ENCODE measurements at places on chromosomes 5 and 9. TPM values are rescaled to one million over a fixed set of nuclear protein-coding genes. Genes with fewer than 3 reads are reported as not detected.

OR1J2 gene
- not detected for total RNA-seq

ECSCR gene
- 377 TPM for total RNA-seq

FGF1 gene
- not detected for total RNA-seq

- DNase-seq, result no peak
These were observed 64.4 kb upstream of the RAI14 start for GRCh38 chr5:34591723-34592122.

- no peak for DNase-seq
These were observed 364.1 kb downstream of the MAN2A1 start for GRCh38 chr5:110053824-110054223.

DNA sequence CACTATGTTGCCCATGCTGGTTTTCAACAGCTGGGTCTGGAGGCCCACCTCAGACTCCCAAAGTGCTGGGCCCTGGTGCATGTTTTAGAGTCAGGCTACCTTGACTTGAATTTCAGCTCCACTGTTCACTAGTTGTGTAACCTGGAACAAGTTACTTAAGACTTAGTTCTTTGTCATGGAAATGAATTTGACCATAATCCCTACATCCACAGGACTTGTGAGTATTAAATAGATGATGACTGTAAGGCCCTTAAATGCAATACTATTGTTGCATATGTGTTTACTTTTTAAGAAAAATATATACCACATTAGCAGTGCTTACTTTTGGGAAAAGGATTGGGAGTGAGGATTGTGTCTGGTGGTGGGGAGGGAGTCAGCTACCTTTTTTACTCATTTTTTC lies 16.4 kb downstream of the PAIP2 start:
- DNase-seq, result no peak

GRCh38 chr5:76367623-76368371 lies 35.3 kb upstream of the IQGAP2 start:
- no peak for DNase-seq

- DNase-seq, result no peak
These were observed 7.3 kb downstream of the CSF1R start for GRCh38 chr5:150078802-150079689.

DNA sequence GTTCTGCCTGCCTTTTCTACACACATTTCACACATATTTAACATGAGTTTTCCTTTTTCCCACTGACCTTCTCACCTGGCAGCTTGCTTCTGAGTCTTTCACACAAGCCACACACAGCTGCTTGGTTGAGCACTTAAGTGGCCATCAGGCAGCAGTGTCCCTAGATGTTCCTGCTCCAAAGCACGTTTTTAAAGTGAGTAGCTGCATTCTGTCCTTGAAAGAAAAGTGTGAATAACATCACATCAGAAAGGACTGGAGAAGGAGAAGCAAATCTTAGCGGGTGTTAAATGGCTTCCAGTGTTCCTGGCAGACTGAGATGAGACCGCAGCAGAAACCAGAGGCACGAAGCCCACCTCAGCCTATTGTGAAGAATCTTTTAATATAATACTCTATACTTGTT lies 209.2 kb upstream of the IRX4 start:
- no peak for DNase-seq

DNA sequence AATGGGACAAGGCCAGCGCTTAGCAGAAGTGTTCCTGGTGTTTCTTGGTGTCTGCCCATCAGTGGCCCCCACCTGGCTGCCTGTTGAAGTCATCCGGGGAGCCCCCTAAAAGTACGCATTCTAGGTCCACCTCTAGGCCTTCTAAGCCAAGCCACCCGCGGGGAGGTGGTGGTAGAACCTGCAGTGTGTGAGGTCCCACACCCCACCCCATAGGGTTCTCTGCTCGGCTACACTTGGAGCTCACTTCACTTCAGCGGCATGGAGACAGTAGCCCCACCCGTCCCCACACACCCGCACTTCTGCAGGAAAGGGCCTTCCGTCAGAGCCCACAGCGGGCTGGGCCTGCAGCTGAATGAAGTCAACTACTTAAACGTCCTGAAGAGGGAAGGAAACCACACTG lies 29.6 kb upstream of the FCN2 start:
- DNase-seq, result no peak

- no peak for DNase-seq
These were observed 23.2 kb downstream of the LPCAT1 start for GRCh38 chr5:1500411-1501091.

- no peak for DNase-seq
These were observed 34.8 kb downstream of the THBS4 start for GRCh38 chr5:80069918-80070318.

DNA sequence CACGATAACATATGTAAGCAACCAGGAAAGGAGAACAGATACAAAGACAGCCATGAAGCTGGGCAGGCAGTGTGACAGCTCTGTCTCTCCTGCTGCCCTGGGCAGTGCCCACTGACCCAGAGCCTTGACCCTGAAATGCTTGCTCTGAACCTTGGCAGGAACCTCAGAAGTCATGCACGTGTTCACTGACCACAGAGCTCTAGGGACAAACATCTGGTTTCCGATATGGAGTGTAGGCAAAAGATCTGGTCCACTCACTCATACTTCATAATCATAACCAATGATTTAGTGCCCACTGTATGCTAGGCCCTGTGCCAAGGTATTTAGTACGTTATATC lies 102.6 kb downstream of the FSTL4 start:
- no peak for DNase-seq

DNA sequence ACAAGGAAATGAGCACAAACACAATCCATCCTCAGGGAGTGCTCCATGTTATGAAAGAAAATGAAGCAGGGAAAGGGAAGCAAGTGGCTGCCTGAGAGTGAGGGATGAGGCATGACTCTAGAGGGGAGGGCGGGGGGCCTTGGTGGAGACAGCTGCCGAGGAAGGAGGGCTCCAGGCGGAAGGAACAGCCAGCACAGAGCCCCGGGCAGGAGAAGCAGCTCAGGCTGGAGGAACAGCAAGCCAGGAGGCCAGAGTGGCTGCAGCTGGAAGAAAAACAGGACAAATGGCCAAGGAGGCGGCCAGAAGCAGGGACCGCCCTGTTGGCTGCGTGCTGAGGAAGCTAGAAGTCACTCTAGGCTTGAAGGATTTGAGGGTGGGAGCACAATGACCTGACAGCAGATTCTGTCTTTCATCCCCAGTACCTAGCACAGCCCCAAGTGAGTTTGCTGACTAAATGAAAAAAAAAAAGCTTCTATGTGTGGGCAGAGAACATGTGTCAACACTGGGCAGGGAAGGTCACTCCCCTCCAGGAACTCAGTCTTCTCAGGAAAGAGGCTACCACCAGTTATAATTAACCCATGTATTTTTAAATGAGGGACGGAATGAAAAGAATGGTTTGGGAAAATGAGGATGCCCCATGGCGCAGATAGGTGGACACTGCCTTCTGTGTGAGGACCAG lies 142.8 kb downstream of the DCP2 start:
- DNase-seq, result peak; percentile 16

GRCh38 chr9:77523891-77524290 lies 124.2 kb downstream of the GNA14 start:
- DNase-seq, result no peak

- DNase-seq, result no peak
These were observed 4.0 kb downstream of the HIGD2A start for GRCh38 chr5:176392526-176392925.

All from endothelial cell of umbilical vein (primary cell).